MCF 10A (cell line): ENCODE measurements at places on chromosomes 1 and 21. TPM values are rescaled to one million over a fixed set of nuclear protein-coding genes. Genes with fewer than 3 reads are reported as not detected.

GRCh38 chr1:218382261-218382660, 37.1 kb downstream of the TGFB2 start:
- no peak for DNase-seq

DNA sequence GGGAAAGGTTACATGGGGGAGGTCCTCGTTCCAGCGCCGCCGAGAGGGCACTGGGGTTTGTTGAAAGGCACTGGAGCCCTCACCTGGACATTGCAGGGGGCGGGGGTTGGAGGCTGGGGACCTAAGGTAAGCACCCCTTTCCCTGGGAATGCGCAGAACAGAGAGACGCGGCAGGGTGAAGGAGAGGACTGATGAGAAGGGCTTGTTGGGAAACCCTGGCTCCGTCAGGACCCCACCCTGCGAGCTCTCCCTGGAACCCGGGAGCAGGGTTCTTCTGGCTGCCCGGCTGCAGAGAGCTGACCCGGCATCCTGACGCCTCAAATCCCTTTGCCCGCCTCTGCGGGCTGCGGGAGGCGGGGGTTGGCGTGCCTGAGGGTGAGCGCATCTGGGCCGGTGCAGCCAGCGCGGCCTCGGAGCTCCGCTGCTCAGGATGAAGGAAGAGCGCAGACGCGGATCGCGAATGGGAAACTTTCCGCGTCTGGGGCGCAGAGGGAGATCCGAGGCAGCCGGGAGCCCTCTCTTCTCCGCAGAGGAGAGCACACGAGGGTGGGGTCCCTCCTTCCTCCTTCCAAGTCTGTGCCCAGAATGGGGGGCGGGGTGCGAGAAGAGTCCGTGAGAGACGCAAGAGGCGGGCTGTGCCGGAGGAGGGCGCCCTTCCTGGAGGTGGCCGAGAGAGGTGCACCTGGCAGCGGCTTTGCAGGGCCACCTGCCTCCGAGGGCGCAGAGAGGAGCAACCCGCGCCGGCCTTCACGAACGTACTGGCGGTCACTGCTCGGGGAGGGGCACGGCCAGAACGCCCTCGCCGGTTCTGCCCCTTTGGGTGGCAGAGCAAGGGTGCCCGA, 2.4 kb downstream of the IGSF21 start:
- DNase-seq = no peak

DNA sequence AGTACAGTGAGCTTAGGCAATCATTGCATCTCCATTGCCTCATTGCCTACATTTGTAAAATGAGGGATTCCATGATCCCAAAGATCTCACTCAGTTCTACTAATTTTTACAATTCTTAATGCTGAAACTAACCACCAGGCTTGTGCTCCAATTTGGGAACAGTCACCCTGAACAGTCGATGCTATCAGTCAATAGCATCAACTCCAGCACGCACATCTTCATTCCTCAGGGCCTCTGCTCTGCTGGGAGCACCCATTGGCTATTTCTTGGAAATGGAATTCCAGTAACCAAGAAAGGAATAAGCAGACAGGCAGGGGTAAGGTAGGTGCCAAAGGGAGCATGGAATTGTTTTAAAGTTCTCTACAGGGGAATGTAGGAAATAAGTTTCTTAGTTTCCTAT, 14.2 kb upstream of the ACKR1 start:
- DNase-seq = no peak

- peak; percentile 79 for DNase-seq
These were observed 37.3 kb upstream of the IL10 start for GRCh38 chr1:206809504-206810084.

- no peak for DNase-seq
These were observed 493.7 kb upstream of the PLXNA2 start for GRCh38 chr1:208737922-208738321.

The NRIP1 gene
- total RNA-seq = 26.5 and 31.4 TPM in 2 replicates

The CLDN17 gene
- not detected in 2 replicates for total RNA-seq

The OR2W3 gene
- not detected in 2 replicates for total RNA-seq

- DNase-seq = peak; percentile 43
These were observed 19.6 kb downstream of the SCMH1 start for GRCh38 chr1:41222496-41222895.

DNA sequence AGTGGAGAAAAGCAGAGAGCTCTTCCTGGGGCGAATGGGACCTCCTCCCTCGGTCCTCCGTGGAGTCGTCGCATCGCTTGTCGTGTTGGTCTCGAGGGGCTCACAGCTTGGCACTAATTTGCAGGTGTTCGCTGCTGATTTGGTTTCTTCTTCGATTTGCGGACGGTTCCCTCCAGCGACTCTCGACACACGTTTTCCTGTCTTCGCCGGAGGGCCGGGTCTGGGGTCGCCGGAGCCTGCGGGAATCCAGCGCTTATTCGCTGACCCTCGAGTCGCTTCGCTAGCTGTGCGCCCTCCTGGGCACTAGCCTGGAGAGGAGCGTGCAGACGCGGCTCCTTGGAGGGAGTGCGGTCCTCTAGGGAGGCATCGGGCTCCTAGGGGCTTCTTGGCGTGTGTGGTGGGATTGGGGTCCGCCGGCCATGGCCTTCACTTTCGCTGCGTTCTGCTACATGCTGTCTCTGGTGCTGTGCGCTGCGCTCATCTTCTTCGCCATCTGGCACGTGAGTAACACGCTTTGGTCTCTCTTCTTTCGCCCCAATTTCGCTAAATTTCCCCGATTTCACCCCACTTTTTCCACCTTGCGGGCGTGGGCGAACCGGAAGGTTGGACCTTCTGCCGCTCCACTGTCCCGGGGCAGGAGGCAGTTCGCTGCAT, 766 bp downstream of the CNIH3 start:
- DNase-seq = no peak

DNA sequence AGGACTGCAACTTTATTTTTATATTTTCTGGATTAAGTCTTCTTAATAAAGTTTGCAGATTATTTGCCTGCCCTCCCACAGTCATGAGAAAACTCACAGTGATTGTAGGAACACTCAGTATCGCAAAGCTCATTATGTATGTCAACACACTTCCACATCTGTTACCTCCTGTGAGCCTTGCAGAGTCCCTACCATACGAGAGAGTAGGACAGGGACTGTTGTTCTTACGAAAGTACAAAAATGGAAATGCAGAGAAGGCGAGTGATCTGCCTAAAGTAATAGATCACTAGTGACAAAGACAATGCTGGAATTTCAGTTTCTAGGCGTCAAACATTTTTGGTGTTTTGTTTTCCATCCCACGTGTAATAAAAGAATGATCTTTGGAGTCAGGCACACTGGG, 131.7 kb downstream of the SYT2 start:
- DNase-seq = no peak

- DNase-seq = no peak
These were observed 33.9 kb downstream of the SMAP2 start for GRCh38 chr1:40407453-40407852.
